ENCODE measurements at places on chromosomes 13 and 19. TPM values are rescaled to one million over a fixed set of nuclear protein-coding genes. Genes with fewer than 3 reads are reported as not detected.

GRCh38 chr13:67619995-67620380 is 389.9 kb upstream of the PCDH9 start:
- no peak for DNase-seq

GPR180 gene
- 7.5 TPM for total RNA-seq

DNA sequence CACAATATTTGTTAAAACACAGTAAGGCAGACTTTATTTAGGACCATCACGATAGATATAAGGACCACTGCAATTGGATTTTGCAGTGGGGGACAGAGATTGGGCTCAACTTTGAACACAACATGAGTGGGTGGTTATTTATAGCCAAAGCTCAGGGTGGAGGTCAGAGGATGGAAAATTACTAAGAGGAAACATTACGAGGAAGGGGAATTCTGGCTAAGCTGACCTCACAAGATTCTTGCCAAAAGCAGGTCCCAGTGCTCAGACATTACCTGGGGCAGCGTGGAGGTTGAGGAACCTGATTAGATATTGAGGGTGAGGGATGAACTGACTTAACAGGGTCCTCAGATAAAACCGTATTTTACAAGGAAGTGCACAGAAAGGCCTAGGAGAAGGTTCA is 88.9 kb upstream of the NBEA start:
- DNase-seq = no peak

DNA sequence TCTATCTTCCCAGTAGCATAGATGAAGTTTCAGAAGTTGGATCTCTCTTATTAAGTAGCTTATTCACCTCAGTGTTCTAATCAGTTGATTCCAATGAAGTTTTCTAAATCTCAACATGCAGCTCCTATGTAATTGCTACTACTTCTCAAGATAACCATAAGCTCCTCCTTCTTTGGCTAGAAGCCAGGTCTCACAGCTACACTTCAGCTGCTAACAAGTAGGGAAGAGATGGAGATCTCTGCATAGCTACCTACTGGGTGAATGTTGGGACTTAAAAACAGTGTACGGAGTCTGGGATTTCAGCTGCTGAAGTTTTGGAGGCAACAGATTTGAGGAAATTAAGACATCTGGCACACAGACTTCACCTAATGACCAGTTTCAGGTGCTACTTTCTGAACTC is 661.0 kb downstream of the SLITRK1 start:
- DNase-seq = no peak

DNA sequence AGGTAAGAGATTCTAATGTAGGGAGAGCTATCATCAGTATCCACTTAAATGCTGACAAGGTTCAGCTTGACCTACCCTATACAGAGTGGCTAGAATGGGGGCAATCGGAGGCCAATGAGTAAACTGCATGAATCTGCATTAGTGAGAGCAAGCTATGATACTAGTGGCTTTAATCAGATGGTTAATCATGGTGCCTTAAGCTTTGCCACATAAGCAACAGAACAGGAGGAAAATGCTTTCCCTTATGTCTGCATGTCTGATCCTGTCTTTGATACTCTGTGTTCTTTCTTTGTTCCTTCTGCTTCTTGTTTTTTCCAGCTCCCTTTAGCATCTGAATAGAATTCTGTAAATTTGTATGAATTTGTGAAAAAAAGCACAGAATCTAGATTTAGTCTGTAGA is 91.1 kb downstream of the WDFY2 start:
- no peak for DNase-seq

DAND5 gene
- not detected for total RNA-seq

DNA sequence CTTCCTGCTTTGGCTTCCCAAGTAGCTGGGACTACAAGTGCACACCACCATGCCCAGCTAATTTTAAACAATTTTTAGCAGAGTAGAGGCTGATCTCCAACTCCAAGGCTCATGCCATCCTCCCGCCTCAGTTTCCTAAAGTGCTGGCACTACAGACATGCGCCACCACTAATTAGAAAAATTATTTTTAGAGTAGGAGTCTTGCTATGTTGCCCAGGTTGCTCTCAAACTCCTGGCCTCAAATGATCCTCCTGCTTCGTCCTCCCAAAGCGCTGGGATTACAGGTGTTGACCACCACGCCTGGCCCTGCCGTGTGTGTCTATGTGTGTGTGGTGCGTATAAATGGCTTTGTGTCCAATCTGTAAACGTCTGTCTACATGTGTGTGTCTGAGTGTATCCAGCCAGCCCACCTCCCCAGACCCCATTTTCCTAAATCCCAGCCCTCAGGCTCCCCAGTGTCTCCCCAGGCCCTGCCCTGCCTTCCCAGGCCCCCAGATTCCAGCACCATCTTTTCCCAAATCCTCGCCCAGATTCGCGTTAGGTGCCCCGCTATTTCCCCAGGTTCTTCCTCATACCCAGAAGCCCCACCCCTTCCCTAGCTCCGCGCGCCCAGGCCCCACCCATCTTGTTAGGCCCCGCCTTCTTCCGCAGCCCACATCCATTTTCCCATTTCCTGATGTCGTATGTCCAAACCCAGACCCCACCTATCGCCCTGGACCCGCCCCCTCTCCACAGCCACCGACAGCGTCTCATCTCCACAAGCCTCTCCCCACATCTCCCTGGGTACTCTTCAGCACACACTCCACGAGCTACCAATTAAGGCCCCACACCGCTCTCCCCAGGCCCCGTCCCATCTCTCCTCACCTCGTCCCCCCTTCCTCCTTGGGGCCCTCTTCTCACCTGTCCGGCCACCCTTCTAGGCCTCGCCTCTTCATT is 24.9 kb downstream of the SLC8A2 start:
- DNase-seq = peak; percentile 63

DNA sequence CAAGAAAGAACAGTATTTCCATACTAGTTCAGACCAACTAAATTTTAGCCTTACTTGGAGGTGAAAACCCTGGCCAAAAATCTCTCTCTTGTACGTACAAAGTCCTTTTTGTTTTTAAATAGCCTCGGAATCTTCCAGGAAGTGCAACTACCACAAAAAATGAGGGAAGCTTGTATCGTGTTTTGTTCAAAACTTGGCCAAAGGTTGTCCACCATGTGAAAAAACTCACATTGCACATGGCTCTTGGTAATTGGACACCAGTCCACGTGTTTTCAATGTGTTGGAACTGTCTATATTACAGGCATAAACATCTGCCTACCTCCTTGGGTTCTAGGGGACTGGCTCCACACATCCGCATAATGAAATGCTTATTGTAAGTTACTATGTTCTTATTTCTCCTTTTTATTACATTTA is 15.2 kb upstream of the STRN4 start:
- no peak for DNase-seq

- DNase-seq = peak; percentile 88
Observed at GRCh38 chr19:49570138-49570856, 10.1 kb downstream of the NOSIP start.

DNA sequence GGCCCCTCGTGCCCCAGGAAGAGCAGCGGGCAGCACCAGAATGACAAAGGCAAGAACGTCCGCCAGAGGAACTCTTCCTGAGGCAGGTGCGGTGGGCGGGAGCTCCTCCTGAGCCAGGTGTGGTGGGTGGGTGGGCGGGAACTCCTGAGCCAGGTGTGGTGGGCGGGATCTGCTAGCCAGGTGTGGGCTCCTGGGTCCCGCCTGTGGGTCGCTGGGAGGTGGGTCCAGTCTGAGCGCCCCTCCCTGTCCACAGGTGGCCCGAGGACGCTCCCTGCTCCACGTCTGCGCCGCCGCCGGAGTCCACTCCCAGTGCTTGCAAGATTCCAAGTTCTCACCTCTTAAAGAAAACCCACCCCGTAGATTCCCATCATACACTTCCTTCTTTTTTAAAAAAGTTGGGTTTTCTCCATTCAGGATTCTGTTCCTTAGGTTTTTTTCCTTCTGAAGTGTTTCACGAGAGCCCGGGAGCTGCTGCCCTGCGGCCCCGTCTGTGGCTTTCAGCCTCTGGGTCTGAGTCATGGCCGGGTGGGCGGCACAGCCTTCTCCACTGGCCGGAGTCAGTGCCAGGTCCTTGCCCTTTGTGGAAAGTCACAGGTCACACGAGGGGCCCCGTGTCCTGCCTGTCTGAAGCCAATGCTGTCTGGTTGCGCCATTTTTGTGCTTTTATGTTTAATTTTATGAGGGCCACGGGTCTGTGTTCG is 7.0 kb upstream of the HCN2 start:
- DNase-seq = no peak

DNA sequence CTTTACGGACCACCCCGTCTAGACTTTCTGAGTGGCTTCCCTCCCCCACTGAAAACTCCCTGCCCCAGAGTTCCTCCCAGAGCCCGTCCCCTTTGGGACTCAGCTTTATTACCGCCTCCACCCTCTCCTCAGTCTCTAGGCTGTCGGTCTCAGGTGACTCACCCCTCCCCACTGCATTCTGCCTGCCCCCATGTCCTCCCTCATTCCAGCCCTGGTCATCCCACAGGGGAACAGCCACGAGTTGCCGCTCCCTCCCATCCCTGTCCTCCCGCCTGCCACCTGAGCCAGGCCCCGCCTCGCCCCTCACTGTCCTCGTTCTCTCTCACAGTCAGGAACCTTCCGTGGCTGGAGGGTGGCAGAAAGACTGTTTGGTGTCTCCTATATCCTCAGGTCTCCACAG is 57.3 kb downstream of the SMARCA4 start:
- no peak for DNase-seq

SELENOV gene
- not detected for total RNA-seq

DNA sequence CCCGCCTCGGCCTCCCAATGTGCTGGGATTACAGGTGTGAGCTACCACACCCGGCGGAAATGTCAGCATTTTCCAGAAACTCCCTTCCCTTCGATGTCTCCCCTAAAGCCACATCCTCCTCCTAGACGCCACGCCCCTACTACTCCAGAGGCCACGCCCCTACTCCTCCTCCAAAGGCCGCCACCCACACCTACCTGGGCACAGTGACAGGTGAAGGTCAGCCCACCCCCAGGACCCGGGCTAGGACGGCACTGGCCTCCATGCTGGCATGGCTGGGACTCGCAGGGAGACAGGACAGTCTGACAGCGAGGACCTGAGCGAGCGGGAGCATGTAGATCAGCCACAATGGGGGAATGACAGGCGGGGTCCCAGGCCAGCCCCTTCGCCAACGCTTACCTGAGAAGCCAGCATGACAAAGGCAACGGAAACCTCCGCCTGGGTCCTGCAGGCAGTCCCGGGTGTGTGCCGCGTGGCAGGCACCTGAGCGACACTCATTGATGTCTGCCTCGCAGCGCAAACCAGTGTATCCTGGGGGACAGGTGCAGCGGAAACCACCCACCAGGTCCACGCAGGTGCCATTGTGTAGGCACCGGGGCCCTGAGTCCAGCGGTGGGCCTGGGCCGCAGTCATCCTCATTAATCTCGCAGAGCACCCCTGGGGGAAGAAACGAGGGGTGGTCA is 22.0 kb downstream of the NOTCH3 start:
- DNase-seq = no peak
